HTR-8/SVneo (cell line): ENCODE measurements at places on chromosomes 2 and 18.
A peak's percentile ranks its signal among the peaks of the same experiment; 100 is the strongest.

- DNase-seq, result no peak
Observed at GRCh38 chr2:127003070-127003800, 103.7 kb downstream of the BIN1 start.

DNA sequence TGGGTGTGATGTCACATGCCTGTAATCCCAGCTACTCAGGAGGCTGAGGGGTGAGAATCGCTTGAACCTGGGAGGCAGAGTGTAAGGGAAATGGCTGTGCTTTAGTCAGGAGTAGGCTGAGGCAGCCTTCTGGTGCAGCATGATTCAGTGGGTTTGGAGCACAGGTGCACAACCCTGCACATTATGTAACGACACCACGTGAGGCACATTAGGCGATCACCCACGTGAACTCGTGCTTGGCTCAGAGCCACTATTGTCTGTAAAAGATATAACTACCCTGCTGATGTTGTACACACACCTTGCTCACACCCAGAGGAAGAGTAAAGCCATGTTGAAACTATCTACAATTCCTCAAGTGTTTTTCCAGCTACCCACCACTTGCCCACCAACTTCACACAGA is 54.8 kb upstream of the ZC3H15 start:
- no peak for DNase-seq

DNA sequence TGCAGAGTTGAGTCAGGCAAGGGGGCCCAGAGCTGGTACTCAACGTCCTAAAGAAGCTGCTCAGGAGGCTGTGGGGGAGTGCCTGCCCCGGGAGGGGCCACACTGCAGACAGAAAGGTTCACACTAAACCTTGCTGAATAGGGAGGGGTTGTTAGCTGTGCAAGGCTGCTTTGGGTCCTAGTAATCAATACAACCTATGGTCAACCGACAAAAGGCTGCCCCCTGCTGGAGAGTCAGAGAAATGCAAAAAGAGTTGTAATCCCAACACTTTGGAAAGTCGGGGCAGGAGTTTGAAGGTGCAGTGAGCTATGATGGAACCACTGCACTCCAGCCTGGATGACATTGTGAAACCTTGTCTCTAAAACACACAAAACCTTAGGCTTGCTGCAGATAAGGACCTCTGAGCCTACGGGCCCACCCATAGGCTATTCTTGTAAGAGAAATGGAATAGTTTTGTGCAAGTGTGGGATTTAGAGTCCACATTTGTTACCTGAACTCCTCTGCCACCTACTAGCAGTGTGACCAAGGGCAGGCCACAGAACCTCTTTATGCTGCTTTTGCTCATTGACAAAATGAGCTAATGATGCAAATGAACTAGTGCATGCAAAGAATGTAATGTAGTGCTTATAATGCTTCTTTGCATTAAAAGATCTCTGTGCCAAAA is 81.5 kb downstream of the PRPF40A start:
- peak; percentile 48 for DNase-seq

- DNase-seq, result no peak
Observed at GRCh38 chr2:47551800-47552525, 149.0 kb downstream of the MSH2 start.

DNA sequence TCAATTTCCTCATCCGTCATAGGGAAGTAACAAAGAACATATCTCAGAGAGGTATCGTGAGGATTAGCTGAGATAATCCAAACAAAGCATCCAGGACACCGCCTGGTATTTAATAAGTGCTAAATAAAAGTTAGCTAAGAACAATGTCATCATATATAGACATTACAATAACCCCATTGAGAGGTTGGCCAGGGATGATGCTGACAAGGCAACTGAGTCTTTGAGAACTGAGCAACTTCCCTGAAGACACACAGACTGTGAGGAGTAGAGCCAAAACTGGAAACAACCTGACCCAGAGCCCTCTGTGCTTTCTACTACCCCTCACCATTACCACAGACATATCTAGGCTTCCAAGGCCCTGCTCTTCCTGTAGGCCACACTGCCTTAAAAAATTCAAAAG is 1.6 kb upstream of the DCTN1 start:
- no peak for DNase-seq

- DNase-seq, result peak; percentile 31
Observed at GRCh38 chr2:68807821-68808266, 63.4 kb downstream of the BMP10 start.

DNA sequence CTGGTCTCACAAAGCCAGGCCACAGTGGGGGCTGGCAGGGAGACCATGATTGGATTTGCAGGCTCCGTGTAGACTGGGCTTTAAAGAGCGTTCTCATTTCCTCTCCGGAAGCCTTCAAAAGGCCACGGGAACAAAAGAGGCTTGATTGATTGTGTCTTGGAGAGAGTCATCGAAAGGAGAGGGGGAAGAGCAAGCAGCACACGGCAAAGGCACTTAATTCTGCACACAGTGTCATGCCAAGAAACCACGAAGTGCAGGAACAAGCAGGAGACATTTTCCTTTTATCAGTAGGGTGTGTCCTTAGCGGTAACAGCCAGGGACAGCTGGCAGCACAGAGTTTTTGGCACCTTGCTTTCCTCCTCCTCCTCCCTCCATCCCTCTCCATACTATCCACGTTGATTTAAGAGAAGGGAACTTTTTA is 47.7 kb downstream of the GLI2 start:
- DNase-seq, result no peak

GRCh38 chr2:201952187-201952586 is 81.5 kb upstream of the FZD7 start:
- DNase-seq, result no peak

GRCh38 chr18:53747663-53748160 is 476.8 kb downstream of the MBD2 start:
- no peak for DNase-seq

GRCh38 chr18:52617931-52618330 is 277.9 kb downstream of the DCC start:
- no peak for DNase-seq

DNA sequence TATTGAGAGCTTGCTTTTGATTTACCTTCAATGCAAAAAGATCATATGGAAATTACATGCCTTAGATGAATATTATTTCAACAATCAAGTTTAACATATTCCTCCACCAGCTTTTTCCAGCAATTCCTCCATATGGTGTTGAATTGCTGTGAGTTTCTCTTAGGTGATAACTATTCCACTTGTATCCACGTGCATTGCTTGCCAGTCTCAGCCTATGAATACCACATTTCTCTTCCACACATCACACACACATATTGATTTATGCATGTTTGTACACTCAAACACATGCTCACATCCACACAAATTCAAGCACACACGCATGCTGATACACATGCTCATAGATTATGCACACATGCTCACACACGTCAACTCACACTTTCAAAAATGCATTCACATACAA is 770.0 kb upstream of the LINC00305 start:
- no peak for DNase-seq

GRCh38 chr2:73982140-73982617 is 2.5 kb upstream of the TET3 start:
- DNase-seq, result no peak

DNA sequence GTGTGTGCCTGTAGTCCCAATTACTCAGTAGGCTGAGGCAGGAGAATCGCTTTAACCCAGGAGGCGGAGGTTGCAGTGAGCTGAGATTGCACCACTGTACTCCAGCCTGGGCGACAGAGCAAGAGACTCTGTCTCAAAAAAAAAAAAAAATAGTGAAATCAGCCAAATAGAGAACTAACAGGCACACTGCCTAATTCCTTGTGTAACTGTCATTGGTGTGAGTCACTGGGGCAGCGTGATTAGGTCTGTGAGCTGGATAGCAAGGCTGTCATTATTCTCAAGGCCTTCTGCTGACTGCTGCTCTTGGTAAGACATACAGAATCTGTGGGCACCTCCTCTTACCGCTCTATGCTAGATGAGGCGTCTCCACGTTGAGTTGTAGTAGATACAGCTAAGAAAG is 270.3 kb downstream of the NEDD4L start:
- peak; percentile 71 for DNase-seq

DNA sequence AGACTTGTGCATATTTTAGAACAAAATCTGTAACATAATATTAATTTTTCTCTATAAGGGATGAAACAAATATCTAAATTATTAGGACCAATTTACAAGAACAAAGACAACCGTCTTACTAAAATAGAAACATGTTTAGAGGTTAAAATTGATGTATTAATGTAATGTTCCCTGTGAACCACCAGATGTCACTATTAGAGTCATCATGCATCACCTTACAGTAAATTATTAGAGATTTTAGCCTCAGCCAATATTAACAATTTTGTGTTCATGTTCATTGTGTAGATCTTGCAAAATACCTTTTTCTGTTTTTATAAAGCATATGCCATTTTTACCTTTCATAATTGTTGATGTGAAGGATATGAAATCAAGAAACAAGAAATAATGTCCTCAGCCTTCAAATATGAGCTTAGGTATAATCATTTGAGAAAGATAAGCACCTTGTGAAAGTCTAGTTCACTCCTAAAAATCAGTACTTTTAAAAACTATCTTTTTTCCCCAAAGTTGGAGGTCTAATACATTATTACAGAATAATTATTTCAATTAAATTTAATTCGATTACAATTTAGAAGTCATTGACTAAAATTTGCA is 344.3 kb upstream of the KCNH7 start:
- DNase-seq, result peak; percentile 10

- peak; percentile 1 for DNase-seq
Observed at GRCh38 chr18:35998967-35999366, 26.5 kb downstream of the RMP24 start.

- peak; percentile 26 for DNase-seq
Observed at GRCh38 chr2:170022692-170023091, 155.3 kb upstream of the MYO3B start.

DNA sequence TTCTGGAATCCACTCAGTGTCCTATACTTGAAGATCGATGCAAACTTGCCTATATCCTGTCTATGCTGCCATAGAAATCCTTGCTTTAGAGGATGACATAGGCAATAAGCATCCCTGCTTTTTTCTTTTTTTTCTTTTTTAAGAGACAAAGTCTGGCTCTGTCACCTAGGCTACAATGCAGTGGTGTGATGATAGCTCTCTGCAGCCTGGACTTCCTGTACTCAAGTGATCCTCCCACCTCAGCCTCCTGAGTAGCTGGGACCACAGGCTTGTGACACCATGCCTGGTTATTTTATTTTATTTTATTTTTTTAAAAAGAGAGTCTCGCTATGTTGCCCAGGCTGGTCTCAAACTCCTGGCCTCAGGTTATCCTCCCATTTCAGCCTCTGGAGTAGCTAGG is 76.9 kb downstream of the LBH start:
- DNase-seq, result no peak

DNA sequence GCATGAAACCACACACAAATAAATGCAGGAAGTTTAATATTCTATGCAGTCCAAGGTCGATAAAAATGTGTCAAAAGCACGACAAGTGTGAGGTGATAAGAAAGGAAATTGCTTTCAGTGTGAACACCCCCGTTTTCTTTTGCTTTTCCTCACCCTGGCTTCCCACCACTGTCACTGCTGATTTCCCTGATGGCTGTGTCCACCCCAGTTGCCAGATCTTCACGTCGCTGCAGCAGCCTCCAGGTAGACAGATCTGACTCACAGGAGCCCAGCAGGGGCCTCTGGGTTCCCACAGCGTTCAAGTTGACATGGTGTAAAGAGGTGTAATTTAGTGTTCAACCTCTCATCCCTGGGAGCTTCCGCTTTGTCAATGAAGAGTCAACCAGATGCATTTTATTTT is 128.0 kb upstream of the TACR1 start:
- no peak for DNase-seq

- DNase-seq, result no peak
Observed at GRCh38 chr2:45771261-45771660, 119.8 kb downstream of the PRKCE start.

DNA sequence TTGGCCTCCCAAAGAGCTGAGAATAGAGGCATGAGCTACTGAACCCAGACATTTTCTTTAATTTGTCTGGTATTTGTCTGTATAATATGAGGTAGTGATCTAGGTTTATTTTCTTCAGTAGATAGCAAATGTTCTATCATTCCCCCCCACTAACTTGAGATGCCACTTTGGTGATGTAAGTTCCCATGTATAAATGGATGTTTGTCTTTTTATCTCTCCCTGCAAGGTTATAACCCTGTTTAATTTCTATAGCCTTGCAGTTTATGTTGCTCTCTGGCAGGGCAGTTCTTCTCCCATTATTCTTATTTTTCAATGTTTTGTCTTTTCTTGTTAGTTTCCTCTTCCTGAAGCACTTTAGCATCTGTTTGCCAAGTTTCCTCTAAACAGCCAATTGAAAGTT is 39.1 kb upstream of the MAP4K4 start:
- DNase-seq, result no peak

- DNase-seq, result no peak
Observed at GRCh38 chr18:56107821-56108477, 520.0 kb upstream of the TCF4 start.

GRCh38 chr2:38856165-38856564 is 19.6 kb downstream of the DHX57 start:
- DNase-seq, result peak; percentile 14

DNA sequence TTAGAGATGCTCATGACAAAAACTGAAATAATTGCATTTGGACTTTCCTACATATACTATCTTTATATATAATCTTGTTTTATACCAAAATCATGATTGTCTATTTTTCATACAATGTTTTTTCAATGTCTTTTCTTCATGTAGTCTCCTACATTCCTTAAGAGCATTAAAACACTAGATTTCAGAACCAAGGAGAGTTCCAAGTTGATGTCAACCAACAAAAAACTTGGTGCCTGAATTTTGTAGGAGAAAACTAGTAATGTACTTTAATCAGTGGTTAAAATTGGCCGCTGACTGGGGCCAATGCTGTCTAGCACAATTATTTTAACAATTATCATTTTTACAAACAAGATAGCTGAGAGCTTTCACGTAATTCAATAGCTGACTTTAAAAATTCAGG is 678.8 kb downstream of the DCC start:
- DNase-seq, result no peak

- DNase-seq, result no peak
Observed at GRCh38 chr2:114113518-114113917, 223.6 kb downstream of the ACTR3 start.

- peak; percentile 45 for DNase-seq
Observed at GRCh38 chr2:219509780-219510511, 4.3 kb upstream of the ASIC4 start.

DNA sequence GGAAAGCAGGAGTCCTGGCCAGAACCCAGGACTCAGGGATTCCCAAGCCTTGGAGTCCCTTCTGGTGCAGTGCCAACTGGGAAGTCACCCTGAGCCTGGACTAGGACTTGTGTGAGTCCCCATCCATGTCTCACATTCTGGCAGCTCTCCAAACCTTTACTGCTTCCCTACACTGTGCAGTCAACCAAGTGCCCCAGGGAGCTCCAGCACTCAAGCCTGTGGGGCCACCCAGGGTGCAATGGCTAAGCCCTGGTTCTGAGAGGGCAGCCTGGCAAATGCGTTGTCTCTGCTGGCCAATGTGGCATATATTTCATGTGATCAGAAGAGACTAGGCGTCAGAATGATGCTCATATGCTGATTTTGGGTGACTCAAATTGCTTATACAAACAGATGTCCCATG is 223.4 kb downstream of the SP3 start:
- no peak for DNase-seq
